ENCODE measurements at places on chromosomes 5 and 9.
A peak's percentile ranks its signal among the peaks of the same experiment; 100 is the strongest.

- peak; percentile 22 for DNase-seq
Observed at GRCh38 chr5:74094096-74094781, 468.2 kb downstream of the ARHGEF28 start.

DNA sequence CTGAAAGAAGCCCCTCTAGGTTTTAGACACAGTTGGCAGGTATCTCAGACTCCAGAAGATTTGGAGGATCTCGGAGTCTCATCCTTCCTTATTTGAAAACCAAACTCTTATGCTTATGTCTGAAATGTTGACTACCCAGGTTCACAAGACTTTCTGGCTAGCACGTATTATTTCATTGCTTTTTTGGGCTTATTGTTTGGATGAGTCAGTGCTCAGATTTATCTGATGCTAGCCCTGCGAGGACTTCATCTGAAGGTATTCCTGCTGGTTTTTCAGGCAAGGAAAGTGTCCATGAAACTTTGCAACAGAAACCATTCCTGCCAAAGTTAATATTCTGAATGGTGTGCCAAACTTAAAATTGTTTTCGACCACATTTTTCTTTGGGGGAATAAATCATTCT is 8.5 kb downstream of the OSTF1 start:
- DNase-seq: no peak

DNA sequence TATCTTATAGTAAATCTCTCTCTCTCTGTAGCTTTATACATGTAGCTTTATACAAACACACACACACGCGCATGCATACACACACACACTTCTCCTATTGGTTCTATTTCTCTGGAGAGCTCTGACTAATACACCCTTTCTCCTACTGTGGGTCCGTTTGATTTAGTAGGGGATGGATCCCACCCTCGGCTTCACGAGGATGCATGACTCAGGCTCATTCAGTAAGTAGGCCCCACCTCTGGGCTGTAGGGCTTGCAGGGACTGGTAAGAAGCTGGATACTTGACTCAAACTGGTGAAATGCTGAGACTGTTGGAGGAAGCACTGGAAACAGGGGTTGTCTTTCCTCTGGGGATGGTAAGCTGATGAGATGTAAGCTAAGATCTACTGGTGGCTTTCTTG is 98.7 kb downstream of the SLC24A2 start:
- DNase-seq: no peak

DNA sequence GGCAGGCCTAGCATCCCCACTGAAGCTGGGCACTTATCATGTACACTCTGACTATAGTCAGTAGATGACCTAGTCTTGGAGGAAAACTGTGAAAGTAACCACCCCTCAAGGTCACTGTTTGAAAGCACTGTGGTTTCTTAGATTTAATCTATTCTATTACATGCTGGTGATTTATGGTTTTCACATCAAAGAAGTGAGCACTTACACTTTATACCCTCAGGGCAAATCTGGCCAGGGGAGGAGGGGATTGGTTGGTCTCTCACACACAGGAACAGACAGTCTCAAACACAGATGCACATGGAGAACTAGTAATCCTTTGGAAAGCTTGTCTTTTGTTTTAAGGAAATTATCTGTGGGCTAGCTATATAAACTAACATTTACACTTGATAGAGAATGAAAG is 17.9 kb upstream of the SPIN1 start:
- no peak for DNase-seq

GRCh38 chr5:113487781-113488644 is at the start of gene MCC:
TSS of gene MCC (minus strand) at chr5:113488453.
- DNase-seq: peak; percentile 61

GRCh38 chr9:111094433-111094924 is 56.2 kb upstream of the LPAR1 start:
- DNase-seq: peak; percentile 52

DNA sequence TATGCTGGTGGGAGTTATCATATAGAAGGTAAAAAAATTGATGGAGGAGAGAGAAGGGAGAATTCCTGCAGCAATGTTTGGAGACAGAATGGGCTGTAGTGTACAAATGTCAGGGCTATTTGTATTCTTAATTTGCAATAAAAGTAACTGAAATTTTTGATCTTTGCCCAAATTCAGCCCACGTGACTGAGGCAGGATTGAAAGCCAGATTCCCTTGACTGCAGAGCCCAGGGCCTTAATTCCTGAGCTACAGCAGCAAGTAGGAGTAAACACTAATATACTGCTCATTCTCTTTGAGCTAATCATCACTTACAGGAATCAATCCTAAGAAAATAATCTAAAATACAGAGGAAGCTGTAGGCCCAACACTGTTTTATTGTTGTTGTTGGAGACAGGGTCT is 5.2 kb upstream of the ANXA6 start:
- no peak for DNase-seq

DNA sequence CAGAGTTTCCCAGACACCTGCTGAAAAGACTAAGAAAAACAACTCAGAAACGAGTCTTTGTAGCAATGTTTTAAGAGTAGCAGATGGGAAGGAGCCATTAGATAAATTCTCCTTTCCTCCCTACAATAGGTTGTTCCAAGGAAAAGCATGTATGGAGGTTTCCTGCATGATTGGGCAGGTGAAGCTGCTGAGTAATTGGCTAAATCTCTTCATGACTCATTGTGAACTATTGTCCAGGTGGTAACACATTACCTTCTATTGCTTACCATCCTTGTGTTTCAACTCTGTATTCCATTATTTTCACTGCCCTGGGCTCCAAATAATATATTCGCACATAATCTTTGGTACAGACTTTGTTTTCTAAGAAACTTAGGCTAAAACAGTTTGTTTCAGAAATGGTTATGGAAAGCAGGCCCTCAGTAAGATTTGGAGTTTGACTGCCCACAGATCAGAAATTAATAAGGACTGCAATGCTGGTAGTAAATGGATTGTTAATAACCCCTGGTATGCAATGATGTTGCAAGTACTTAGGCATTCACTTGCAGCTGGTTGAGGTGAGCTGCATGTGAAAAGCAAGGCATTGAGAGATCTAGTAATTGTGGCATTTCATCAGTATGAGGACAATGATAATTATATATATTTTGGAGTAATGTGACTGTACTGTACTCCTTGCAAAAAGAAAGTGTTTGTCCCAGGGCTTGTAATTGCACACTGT is 281.4 kb upstream of the VLDLR start:
- no peak for DNase-seq

DNA sequence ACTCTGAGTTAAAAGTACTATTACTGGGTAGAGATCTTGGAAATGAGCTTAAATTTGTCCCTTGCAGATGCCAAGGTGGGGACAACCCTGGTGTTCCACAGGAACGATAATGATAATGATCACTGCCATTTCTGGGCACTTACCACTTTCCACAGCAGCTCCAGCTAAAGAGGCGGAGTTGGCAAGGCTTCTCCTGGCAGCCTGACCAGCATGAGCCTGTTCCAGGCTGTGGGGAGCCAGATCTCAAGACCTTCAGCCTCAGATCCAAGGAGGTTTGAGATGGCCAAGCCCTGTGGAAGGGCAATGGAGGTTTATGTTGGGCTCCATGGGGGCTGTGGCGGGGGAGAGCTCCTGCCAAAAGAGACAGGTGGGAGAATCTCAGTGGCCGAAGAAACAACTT is 244.9 kb upstream of the MVB12B start:
- DNase-seq: no peak

DNA sequence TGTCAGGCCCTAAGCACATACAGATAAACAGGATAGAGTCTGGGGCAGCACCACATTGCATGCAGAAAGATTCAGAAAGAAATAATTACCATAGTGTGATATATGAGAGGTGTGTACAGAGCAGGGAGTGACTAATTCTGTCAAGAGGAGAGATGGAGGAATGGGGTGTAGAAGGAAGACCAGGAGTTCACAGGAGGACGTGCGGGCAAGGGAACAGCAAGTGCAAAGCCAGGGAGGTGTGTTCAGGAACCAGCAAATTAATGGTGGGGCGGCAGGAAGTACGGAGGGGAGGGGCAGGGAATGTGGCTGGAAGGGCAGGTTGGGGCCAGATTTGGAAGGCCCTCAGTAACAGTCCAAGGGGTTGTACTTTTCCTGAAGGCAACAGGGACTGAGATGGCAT is 17.4 kb downstream of the EGR1 start:
- no peak for DNase-seq
